NCI-H1930 (cell line): ENCODE measurements at places on chromosomes 16 and 17.

GRCh38 chr17:1040216-1040600, 43.3 kb downstream of the TIMM22 start:
- no peak for DNase-seq

- DNase-seq = no peak
These were observed 1.1 kb downstream of the ZFHX3 start for GRCh38 chr16:73046849-73047214.

GRCh38 chr17:49404906-49405305, 9.8 kb downstream of the PHB1 start:
- DNase-seq = no peak

DNA sequence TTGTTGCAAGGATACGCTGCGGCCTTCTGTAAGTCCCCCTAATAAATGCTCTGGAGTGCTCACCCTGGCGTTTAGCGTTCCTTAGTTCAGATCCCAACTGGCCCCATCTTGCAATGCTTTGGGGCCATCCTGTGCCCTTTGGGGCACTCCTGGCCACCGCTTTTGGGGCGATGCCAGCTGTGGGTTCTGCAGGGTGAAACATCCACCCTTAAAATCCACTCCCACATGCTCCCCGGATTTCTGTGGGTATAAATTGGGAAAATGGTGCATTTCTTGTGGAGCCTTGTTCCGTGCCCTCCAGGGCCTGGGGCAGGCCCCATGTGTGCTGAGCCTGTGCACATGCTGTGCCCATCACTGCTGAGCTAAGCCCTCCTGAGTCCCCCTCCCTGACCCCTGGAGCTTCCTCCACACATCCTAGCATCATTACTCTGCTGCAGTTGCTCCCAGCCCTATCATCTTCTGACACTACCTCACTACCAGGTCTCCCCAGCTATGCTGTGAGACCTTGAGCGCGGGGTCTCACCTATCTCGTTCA, 6.0 kb downstream of the MSRB1 start:
- no peak for DNase-seq

- no peak for DNase-seq
These were observed 48.7 kb upstream of the ADORA2B start for GRCh38 chr17:15896277-15896676.

- DNase-seq = no peak
These were observed 223.3 kb upstream of the SALL1 start for GRCh38 chr16:51374346-51374745.

DNA sequence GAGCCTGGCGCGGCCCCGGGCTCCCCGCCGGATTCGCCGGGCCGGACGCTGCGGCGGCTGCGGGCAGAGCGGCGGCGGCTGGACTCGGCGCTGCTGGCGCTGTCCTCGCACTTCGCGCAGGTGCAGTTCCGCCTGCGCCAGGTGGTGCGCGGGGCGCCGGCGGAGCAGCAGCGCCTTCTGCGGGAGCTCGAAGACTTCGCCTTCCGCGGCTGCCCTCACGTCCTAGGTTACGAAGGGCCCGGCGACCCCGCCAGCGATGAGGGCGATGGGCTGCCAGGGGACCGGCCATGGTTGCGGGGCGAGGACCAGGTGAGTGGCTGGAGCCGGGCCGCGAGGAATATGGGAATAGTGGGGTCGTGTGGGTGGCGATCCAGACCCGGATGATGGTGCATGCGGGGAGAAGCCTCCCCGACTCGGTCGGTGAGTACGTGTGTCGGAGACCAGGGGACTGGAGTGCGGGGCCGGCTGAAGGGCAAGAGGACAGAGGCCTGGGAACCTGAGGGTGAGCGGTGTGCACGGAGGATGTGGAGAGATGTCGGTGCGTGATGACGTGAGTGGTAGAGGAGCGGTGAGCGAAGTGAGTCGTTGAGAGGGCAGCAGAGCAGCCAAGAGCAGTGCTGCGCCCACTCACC, 517 bp downstream of the RUNDC1 start:
- peak; percentile 24 for DNase-seq

DNA sequence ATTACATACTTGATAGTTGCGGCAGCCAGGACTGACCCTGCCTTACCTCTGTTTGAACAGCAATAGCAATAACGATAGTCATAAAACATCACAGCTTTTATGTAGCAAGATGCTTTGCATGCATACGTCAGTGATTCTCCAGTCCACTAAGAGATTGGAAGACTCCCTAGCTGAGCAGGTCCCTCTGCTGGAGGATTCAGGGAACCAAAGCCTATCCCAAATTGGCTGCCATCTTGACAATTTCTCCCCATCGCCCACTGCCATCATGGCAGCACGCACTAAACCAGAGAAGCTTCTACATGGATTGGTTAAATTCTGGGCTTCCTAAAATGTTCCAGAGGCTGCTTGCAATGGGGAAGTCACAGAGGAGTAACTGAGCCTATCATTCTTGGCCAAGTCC, 360.6 kb upstream of the XYLT1 start:
- DNase-seq = no peak

GRCh38 chr17:40945414-40945813, 8.0 kb upstream of the KRT23 start:
- no peak for DNase-seq

- no peak for DNase-seq
These were observed 1.4 kb downstream of the LPCAT2 start for GRCh38 chr16:55510185-55510805.
